ENCODE measurements at places on chromosomes 4 and X. TPM values are rescaled to one million over a fixed set of nuclear protein-coding genes. Genes with fewer than 3 reads are reported as not detected.

DNA sequence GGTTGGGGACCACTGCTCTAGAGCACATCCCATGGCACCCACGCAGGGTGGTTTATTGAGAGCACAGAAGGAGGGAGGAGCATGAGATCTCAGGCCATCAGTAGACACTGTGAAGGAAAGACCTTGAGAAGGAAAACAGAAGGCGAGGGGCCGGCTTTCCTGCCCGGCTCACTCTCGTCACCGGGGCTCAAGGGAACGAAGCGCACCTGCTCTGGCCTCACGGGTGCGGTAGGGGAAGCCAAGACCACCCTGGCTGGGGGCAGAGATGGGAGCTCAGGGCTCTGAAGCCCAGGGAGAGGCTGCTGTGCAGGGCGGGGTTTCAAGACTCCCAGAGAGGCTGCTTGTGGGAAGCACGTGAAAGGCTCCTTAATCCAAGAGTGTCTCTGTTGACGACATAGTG lies 105.9 kb downstream of the TNIP2 start:
- H3K36me3 ChIP-seq = peaks cover 31% of the 10 kb centered on the region
- H3K4me1 ChIP-seq = no peaks in the 10 kb centered on the region
- no peak for DNase-seq
- no peaks in the 10 kb centered on the region for H3K27me3 ChIP-seq
- H3K4me3 ChIP-seq = no peak overlapping the region
- no peak overlapping the region for H3K27ac ChIP-seq

GRCh38 chrX:49060914-49061313 lies 2.1 kb downstream of the CCDC120 start:
- H3K4me1 ChIP-seq = no peaks in the 10 kb centered on the region
- no peak overlapping the region for H3K27ac ChIP-seq
- H3K36me3 ChIP-seq = no peaks in the 10 kb centered on the region
- H3K27me3 ChIP-seq = no peaks in the 10 kb centered on the region
- DNase-seq = no peak

DNA sequence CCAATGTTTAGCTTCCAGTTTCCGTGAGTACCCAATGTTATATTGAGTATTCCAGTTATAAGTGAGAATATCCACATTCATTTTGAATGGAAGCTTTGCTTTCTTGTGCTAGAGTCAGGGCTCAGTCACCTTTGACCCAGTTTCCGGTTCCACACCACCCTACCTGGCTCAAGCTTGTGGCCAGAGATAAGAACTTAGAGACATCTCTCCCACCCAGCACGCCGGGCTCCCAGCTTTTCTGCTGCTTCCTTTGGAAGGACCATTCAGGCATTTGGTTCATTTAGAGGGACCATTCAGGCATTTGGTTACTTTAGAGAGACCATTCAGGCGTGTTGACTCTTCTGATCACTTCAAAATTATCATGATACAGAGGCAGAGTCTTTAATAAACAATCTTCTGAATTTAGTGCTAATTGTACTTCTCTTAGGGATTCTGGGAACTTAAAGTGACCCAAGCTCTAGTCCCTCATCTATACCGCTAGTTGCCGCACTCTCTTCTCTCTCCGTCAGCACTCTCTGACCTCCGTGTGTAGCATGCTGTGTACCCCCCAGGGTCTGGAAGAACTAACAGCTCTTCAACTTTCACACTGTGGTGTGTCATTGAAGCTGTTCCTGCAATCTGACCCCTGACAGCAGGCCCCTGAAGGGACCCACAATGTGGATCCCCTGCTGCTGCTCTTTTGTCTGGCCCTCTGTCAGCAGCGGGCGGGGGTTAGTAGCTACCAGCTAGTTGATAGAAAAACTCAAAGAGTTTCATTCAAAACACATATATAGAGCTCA lies 943.1 kb downstream of the ARAP2 start:
- no peak overlapping the region for H3K4me3 ChIP-seq
- DNase-seq = no peak
- no peak overlapping the region for H3K27ac ChIP-seq
- H3K27me3 ChIP-seq = no peaks in the 10 kb centered on the region

The SSR4 gene
- 299 TPM for total RNA-seq

The ODAM gene
- not detected for total RNA-seq

Measured in thoracic aorta (tissue), 2 donors.